ENCODE measurements at places on chromosomes 16 and 17.

GRCh38 chr17:11969565-11969964, 27.7 kb downstream of the ZNF18 start:
- DNase-seq = no peak

GRCh38 chr16:47492428-47493377, 31.6 kb downstream of the PHKB start:
- DNase-seq = no peak

DNA sequence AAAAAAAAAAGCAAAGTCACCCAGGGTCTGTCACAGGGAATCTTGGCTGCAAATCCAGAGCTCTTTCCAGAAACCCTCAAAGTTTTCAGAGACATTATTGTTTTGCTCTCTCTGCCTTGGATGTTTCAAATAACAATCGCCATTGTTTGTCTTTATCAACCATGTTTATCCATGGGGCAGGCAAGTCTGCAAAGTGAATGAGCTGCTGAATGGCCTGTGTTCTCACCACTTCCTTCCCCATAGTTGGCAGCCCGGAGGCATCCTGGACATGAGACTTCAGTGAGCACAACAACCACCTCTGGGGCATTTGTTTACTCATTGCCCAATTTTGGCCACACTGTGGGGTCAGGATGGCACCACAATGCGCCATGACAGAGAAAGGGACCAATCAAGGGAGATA, 53.1 kb upstream of the USP7 start:
- DNase-seq = no peak

GRCh38 chr17:27623614-27624013, 7.4 kb upstream of the LGALS9 start:
- no peak for DNase-seq

DNA sequence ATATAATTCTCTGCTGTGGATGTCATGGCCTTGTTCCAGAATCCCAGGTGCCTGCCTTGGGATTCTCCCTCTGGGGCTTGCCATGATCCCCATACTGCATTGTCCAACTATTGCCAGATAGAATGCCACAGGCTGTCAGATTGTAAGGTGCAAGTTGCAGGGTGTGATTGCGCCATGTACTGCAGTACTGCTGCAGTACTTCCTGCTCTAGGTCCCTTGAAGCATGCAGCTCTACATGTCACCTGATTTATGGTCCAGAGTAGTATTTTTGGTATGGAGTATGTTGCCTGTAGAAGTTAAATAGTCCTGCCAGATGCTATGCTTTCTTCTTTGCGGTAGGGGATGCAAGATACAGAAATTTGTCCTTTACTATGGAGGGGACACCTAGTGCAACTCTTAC, 7.0 kb upstream of the SLFN5 start:
- no peak for DNase-seq

DNA sequence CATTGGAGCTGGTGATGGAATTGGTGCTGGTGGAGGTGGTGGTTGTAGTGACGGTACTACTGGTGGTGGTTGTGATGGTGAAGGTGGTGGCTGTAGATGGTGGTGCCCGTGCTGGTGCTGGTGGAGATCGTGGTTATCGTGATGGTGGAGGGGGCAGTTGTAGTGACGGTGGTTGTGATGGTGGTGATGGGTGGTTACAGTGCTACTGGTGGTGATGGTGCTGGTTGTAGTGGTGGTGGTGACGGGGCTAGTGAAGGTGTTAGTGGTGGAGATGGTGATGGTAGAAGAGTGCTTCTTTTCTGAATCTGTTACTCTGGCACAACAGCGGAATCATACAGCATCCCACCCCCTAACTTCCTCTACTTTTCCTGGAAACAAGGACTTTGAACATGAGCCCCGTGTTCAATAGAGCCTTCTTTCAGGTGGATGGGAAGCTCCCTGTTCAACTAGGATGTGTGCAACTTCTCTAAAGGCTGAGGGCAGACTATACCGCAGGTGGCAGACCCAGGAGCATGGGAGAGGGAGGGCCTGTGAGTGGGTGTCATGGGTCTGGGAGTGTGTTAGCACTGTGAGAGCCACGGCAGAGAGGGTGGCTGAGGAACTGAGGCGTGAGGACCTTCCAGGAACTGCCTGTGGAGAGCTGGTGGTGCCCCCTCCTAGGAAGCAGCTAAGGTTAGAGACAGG, 8.2 kb downstream of the TBX21 start:
- no peak for DNase-seq

GRCh38 chr16:8708536-8708935, 34.1 kb downstream of the ABAT start:
- DNase-seq = no peak

- DNase-seq = no peak
Measured at GRCh38 chr16:72216767-72217166, 44.8 kb upstream of the PMFBP1 start.

DNA sequence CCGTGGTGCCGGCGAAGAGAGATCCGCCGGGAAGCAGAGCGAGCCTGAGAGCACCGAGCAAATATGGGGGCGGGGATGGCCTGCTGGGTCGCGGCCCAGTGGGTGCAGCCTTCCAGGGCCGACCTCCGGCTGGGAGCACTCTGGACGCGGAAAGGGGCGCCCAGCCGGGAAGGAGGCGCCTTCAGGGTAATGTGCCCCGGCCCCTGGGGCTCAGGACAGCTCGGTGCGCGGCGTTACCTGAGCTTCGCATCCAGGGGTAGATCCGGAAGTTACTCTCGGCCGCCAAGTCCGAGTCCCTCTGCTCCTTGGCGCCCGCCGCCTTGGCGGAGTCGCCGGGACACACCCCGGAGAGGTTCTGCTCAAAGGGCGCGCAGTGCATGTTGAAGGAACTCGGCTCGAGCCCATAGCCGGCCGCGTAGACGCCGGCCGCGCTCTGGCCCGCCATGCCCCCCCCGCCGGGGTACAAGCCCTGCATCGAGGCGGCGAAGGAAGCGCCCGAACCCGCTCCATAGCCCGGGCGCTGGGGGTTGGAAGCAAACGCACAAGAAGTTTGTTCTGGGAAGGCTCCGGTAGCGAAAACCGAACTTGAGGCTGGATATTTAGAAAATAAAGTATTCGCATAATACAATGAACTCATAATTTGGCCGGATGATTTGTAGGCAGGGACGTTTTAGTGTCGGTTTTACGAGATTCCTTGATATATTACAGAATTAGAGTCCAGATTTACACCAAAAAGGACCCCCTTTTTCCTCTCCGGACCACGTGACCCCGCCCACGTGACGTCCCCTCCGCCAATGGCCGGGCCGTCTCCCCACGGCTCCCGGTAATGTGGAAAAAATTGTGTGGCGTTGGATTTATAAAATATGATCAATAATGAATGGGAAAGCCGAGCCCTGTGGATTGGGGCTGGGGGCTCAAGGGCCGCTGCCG, at the start of gene HOXB7:
TSS of gene HOXB7 (minus strand) at position 736 of the 930 bp plus-strand sequence. CDS start at position 637, 99 bp downstream.
- no peak for DNase-seq

- no peak for DNase-seq
Measured at GRCh38 chr17:48800626-48801217, 16.3 kb downstream of the TTLL6 start.

DNA sequence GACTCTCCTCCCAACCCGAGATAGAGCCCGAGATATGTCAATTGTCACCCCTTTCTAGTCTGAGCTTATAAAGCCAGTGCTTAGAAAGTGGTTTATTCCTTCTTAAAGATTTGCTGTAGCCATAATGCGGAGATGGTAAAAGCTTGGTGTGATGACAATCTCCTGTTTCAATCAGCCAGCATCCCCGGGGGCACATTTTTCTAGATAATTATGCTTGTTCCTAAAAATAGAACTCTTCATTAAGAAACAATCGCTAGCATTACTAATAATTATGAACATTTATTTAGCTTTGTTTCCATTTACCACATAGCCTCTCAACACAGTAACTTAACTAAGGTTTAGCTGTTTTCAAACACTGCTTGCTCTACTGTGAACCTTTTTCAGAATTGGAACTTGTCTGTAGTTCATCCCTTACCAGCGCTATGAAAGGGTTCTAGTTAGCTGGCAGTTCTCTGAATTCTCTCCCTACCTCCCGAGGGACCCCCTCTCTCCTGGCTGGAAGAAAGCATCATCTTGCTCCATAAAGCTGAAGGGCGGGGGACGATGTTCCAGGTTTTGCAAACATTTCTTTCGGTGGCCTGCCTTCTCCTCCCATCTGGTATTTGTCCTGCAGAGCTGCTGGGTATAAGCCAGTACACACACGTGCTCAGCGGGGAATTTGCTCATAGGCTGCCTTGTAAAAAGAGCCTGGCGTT, 922 bp upstream of the MRPL58 start:
- no peak for DNase-seq

DNA sequence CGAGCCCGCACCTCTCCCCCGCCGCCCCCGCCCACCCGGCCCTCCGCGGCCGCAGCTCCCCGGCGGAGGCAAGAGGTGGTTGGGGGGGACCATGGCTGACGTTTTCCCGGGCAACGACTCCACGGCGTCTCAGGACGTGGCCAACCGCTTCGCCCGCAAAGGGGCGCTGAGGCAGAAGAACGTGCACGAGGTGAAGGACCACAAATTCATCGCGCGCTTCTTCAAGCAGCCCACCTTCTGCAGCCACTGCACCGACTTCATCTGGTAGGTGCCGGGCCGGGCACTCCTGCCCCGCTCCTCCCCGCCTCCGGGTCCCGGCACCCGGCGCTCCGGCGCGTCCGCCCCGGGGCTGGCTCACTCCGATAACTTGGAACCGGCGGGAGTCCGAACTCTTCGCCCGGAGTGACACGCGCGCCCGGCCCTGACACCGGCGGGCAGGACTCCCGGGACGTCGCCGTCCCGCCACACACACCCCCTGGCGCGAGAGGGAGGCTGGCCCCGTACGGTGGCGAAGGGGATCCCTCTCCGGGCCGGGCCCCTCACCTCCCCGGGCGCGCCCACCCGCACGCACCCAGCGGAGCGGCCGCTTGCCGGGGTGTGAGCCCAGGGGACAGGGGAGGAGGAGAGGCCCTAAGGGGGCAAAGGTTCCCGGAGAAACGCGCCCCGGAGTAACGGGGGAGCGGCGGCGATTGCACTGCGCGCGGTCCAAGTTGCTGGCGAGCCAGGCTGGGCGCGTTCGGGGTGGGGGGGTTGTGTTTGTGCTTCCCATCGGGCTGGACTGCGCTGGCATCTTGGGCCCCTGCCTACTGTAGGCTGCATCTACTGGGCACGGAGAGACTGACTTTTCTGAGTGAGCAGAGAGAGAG, 581 bp downstream of the PRKCA start:
- DNase-seq = no peak

GRCh38 chr16:47503936-47504335, 42.8 kb downstream of the PHKB start:
- DNase-seq = no peak

DNA sequence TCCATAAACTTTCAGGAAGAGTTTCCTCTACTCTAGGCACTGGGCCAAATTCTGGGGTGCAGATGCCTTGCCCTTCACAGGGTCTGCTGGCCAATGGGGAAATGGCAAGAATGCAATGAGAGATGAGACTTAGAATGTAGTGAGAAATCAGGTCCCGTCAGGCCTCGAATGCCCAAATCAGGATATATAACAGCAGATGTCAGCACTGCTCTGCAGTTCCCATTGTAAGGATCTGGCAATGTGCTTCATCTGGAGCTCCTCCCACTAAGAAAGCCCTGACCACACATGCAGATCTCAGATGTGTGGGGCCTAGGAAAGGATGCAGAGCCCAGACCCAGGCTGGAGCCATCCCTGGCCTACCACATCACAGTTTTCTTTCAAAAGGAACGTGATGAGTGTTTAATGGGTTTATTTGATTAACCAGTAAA, 13.9 kb upstream of the LPCAT2 start:
- no peak for DNase-seq

- DNase-seq = no peak
Measured at GRCh38 chr17:31134576-31134975, 39.8 kb downstream of the NF1 start.

DNA sequence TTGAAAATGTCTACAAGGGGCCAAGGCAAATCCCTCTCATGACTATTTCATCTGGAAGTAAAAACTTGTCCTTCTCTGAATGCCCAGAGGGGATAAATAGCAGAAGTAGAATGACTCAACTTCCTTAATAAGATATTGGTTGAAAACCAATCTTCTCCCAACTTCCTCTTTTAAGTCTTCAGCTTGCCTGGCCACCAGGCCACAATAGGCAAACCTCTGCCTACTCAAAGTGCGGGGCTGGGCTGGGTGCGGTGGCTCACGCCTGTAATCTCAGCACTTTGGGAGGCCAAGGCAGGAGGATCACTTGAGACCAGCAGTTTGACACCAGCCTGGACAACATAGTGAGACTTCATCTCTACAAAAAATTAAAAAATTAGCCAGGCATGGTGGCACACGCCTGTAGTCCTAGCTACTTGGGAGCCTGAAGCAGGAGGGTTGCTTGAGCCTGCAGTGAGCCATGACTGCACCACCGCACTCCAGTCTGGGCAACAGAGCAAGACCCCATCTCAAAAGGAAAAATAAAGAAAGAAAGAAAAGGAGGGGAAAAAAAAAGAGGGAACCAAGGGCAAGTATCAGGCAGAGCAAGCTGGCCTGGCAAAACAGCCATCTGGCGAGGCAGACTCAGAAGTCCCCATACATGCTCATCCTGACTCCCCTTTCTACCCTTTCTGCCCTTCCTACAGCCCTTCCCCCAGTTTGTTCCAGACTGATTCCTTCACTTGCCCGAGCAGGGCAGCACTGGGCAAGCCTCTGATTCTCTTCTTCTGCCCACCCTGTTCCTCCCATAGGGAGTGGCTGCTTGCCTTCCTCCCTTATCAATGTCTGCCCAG, 20.6 kb downstream of the MAP3K14 start:
- no peak for DNase-seq

DNA sequence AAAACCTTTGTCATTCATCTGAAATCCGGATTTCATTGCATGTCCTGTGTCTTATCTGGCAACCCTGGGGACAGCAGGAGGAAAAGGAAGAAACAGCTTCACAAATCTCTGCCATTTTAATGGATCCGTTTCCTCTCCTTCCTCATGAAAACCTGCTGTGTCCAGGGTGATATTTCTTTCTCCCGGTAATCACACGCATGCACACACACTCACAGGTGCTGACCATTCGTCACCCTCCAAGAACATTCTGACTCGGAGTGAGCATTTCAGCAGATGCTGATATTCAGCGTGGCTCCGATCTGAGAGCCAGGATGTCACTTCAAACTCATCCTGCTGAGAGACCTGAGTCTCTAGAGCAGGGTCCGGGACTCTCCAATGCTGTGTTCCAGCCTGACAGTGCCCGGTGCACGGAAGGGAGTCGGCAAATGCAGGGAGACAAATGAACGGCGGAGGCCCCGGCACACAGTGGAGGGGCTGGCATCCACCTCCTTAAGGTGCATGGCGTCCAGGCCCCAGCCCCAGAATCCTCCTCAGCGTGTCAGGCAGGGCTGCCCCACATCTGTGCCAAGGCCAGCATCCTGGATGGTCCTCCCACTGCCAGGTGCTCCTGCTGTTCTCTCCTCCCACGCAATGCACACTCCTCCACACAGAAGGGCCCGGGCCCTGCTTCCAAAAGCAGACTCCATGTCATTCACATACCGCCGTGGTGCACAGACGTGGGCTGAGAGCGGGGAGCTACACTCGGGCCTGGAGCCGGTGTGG, 70.7 kb downstream of the RBFOX3 start:
- no peak for DNase-seq

GRCh38 chr17:36980280-36980761, 31.6 kb downstream of the AATF start:
- DNase-seq = no peak

- DNase-seq = no peak
Measured at GRCh38 chr17:46175891-46176290, 17.3 kb downstream of the KANSL1 start.
